ENCODE measurements at places on chromosomes 12 and 14.

GRCh38 chr12:41966001-41966400, 178.7 kb downstream of the GXYLT1 start:
- DNase-seq, result no peak

GRCh38 chr14:95713596-95714371, at the start of gene TCL1A:
Gene TCL1A, minus strand, starts transcription at chr14:95714125. Its CDS starts 59 bp downstream, at chr14:95714066.
- no peak for DNase-seq

DNA sequence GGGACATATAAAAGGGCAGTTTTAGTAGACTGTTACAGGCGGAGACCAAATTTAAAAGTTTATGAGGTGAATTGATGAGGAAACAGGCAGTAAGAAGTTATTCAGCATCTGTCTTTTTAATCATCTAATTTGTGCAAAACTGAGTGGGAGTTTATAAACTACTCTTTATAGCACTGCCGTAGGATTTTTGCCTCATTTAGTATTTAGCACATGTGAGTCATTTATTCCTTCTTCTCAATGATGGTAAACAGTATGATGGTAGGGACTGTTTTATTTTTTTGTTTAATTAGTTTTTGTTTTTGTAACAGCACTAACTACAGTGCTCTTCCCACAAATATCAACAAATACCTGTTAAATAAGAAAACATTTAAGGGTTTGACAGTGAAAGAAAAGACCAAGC, 20.6 kb downstream of the TOGARAM1 start:
- no peak for DNase-seq

GRCh38 chr12:120252071-120252906, 13.2 kb downstream of the PXN start:
- peak; percentile 55 for DNase-seq

GRCh38 chr14:66752109-66752508, 244.2 kb downstream of the GPHN start:
- DNase-seq, result no peak

GRCh38 chr14:40760704-40761103, 846.0 kb upstream of the LRFN5 start:
- no peak for DNase-seq

DNA sequence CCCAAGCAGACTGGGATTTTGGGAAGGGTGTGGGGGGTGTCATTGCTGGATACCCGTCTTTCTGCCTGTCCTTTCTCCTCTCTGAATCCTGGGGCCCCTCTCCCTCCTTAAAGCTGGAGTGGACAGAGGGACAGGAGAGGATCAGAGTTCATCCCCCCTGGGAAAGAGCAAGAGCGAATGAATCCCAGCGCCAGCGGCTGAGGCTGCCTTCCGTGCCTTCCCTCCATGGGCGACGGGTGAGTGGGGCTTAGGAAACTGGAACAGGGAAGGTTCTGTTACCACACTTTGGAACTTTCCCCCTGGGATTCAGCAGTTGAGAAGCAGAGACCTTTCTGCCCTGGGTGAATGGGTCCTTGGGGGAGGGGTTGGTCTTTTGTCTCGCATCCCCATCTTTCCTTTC, 16.2 kb upstream of the RIN3 start:
- no peak for DNase-seq

GRCh38 chr14:24145690-24146452, 539 bp downstream of the PSME2 start:
- DNase-seq, result no peak

GRCh38 chr14:98954349-98955000, 317.5 kb downstream of the BCL11B start:
- DNase-seq, result no peak

DNA sequence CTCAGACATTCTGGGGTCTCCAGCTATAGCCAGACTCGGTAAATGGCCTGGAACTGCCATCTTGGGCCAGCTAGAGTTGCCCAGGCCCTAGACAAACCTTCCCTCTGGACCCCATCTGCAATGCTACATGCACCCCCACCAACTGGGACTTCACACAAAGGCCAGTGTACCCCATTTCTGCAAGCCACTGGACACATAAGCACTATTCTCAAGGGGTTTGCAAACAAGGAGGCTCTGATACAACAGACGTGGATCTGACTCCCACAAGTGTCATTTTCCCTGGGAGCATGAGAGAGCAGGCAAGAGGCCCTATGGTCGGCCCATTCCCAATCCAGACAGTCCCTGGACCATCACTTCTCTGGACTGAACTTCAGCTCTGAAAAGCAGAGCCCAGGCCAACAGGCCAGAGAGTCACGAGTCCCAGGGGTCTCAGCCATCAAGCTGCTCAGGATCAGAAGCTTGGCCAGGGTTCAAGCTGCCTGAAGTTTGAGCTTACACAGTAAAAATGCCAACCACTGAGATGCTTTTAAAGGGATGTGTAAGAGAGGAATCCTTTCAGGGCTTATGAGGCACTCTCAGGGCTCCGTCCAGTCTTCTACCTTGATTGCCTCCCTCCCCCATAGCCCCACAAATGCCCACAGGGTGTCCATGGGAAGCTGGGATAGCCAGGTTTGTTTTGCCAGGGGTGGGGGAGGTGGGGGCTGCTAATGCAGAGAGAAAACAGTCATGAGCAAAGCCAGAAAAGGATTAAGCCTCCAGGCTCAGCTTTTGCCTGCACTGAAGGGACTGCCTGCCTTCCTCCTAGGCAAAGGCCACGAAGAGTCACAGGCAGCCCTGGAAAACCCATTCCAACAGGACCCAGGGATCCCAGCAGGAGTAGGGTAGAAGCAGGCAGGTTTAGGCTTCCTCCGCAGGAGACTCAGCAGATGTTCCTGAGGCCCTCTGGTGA, 31.7 kb upstream of the PNMA1 start:
- no peak for DNase-seq

Data from stimulated activated CD4-positive, alpha-beta T cell treated with anti-CD3 and anti-CD28 coated beads, TNF-alpha, amount 100 ng/mL, for 24 hours (primary cell).